ENCODE measurements at places on chromosomes 6 and 20.

DNA sequence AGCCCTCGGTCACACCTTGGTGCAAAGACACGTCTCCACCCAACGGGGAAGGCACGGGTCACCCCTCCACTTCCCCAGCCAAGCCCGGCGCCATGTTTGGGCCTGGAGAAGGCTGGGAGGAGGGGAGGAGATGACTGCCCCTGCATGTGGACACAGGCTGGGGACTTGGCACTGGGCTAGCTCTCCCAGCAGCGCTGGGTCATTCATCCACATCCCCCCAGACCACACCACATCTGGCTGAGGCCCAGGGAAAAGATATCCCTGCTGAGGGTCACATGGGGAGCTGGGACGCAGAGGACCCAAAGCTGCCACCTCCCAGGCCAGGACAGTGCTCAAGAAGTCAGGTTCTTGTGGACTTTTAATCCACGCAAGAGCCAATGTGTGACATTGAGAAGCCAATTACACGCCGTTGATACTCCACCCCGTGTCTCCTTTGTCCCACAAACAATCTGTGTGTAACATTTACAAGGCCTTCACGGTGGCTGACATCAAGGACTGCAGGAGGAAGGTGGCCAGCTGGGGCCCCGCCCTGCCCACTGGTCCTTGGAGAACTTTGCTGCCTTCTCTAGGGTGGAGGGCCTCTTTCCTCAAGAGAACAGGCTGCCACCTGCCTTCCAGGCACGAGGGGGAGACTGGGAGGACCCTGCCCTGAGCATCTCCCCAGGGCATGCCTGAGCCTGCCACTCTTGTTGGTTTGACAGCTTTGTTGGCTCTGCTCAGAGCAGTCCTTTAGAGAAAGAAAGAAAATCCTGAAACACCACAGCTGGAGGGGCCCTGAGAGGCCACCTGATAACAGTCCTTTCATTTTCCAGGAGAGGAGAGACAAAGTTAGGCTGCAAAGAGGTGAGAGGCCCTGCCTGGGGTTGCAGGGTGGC is 5.3 kb upstream of the IP6K3 start:
- no peak for DNase-seq

DNA sequence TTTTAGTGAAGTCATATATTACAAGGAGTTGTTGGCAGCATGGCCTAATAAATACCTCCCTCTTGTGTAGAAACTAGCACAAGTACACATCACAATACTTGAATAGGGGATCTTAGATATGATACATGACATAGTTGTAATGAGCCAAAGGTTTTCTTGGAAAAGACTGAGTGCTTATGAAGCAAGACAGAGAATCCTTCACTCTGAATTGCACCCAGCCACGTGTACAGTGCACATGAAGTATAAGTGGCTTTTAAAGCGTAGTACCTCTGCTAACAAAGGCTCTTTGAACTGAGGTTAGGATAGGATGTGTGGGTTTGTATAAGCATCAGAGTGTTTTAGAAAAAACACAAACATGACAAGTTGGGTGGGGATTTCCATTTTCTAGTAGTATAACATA is 145.5 kb upstream of the STMND1 start:
- no peak for DNase-seq

- DNase-seq: peak; percentile 63
These were observed 43.8 kb downstream of the RALGAPA2 start for GRCh38 chr20:20668639-20669038.

- DNase-seq: no peak
These were observed 218.4 kb downstream of the MAFB start for GRCh38 chr20:40470445-40471260.

DNA sequence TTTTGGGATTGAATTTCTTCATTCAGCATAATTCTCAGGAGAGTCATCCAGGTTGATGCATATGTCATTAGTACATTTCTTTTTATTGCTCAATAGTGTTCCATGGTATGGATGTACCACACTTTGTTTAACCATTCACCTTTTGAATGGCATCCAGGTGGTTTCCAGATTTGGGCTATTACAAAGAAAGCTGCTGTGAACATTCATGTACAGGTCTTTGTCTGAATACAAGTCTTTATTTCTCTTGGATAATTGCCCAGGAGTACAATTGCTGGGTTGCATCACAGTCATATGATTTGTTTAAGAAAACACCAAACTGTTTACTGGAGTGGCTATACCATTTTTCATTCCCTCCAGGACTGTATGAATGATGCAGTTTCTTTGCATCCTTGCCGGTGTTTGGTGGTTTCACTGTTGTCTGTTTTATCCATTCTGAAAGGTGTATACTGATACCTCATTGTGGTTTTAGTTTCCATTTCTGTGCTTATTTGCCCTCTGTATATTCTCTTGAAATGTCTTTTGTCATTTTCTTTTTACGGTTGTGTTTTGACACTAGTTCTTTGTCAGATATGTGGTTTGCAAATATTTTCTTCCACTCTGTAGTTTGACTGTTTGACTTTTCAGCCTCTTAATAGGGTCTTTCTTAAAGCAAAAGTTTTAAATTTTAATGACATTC is 8.8 kb downstream of the CDKAL1 start:
- DNase-seq: no peak

DNA sequence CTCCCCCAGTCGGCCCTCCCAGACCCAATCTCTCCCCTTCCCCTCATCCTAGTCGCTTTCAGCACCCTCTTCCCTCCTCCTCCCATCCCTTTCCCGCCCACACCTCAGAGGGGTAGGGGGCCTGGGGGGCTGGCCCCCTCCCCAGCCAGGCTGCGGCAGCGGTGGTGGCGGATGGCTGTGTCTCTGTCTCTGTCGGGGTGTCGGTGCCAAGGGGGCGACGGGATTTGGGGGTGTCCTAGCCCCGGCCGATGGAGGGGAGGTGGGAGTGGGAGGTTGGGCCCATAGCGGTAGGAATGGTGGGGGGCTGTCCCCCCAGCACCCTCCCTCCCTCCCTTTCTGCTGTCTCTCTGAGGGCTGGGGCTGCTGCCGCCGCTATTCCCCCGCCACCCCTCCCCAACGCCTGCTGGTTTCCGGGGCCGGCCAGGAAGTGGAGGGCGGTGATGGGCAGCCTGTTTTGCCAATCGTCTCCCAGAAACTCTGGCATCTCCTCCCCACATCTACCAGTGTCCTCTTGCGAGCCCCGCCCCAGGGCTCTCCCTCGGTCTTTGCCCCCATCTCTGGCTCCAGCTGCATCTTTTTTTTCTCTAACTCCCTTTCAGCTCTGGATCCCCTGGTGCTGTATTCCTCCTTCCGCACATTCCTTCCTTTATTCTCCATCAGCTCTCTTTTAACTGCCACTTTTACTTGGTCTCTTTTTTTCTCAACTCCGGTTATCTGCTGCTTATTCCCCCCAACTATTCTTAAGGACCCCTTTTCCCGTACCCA is at the start of gene AGPAT1:
AGPAT1 (minus strand) TSS at position 374 of the 765 bp plus-strand sequence. CDS start 4,588 bp downstream, outside the sequence.
- DNase-seq: peak; percentile 95

- DNase-seq: no peak
These were observed 349.2 kb upstream of the HSF2 start for GRCh38 chr6:122050242-122050755.

GRCh38 chr6:2249126-2249525 is 3.7 kb upstream of the GMDS start:
- no peak for DNase-seq

Data from naive B cell (primary cell).